ENCODE measurements at places on chromosomes 1 and 21.

GRCh38 chr1:174766727-174767126, 233.0 kb upstream of the CACYBP start:
- DNase-seq: no peak

DNA sequence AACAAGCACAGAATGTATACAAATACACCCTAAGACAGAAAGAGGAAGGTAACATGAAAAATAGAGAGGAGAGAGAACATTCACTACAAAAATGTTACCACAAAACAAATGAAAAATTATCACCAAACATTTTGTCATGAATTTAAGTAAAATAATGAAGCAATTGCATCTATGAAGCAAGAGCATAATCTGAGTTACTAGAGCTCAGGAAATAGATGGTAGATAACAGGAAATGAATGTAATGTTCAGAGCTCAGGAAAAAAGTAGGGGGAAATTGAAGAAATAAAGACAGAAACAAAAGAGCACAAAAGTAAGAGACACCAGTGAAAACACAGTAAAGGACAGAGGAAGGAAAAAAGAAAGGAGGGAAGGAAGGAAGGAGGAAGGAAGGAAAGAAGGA, 19.4 kb downstream of the SEC16B start:
- DNase-seq: no peak

DNA sequence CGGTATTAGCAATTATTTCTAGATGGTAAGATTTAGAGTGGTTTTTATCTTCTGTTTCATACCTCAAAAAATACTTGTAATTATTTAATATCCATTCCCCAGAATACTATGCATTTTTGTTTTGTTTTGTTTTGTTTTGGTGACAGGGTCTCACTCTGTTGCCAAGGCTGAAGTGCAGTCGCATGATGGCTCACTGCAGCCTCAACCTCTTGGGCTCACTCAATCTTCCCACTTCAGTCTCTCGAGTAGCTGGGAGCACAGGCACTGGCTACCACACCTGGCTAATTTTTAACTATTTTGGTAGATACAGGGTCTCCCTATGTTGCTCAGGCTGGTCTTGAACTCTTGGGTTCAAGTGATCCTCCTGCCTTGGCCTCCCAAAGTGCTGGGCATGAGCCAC, 252.7 kb downstream of the AKT3 start:
- no peak for DNase-seq

DNA sequence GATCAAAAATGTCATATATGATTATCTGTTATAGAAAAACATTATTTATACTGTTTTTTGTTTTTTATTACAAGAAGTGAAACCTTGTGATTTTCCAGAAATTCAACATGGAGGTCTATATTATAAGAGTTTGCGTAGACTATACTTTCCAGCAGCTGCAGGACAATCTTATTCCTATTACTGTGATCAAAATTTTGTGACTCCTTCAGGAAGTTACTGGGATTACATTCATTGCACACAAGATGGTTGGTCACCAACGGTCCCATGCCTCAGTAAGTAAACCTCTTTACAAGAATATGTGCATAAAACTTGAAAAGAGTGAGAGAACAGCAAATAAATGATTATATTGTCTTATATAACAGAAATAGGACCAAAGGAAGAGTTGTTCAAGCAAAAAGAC, 14.5 kb downstream of the CFHR4 start:
- no peak for DNase-seq

DNA sequence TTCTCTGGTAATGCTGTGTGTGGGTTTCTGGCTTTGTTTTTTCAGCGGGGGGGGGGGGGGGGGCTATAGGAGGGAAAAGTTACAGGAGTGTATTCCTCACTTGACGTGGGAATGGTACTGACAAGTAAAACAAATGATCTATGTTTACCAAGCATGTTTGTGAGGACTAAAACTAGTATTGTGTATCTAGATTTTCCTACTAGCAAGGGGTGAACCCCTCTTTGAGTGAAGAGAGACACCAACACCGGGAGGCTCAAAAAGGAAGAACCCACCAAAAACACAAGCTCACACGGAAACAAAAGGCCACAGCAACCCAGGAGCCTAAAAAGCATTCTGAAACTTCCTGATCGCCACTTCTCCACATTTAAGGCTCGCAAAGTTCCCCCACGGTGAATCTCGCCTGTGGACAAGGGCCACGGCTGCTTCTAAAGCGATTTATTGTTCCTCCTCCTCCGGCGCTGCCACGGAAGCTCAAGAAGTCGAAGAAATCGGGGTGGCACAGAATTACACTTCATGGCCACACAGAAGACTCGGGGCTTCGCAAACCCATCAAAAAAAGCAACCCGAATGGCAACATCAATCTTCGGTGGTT, 703 bp downstream of the PUM1 start:
- DNase-seq: no peak

- no peak for DNase-seq
Measured at GRCh38 chr1:9351654-9352271, 59.1 kb downstream of the SPSB1 start.

DNA sequence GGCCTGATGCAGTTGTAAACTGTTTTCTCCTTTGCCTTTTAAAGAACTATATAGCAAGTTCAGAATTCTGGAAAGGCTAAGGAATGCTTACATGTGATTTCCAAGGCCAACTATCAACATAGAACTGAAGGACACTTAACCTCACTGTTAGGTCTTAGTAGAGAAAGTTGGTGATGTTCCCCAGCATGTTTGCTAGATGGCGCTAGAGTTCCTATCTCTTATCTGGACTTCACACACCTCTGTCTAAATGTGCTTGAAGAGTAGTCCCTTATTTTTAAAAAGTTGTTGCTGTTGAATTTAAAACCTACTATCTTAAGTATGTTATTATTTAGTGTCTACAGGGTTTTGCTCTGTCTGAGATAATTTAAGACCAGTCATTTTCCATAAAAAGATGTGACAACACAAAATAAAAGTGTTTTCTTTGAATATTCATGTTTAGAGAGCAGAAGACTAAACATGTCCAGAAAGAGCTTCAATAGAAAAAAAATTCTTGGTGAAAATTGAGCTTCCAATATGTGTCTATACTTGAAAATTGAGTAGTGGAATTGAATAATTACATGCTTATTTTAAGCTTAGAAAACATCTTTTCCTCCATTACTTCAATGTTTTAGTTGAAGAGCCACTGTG, 237.3 kb downstream of the S1PR1 start:
- DNase-seq: no peak

DNA sequence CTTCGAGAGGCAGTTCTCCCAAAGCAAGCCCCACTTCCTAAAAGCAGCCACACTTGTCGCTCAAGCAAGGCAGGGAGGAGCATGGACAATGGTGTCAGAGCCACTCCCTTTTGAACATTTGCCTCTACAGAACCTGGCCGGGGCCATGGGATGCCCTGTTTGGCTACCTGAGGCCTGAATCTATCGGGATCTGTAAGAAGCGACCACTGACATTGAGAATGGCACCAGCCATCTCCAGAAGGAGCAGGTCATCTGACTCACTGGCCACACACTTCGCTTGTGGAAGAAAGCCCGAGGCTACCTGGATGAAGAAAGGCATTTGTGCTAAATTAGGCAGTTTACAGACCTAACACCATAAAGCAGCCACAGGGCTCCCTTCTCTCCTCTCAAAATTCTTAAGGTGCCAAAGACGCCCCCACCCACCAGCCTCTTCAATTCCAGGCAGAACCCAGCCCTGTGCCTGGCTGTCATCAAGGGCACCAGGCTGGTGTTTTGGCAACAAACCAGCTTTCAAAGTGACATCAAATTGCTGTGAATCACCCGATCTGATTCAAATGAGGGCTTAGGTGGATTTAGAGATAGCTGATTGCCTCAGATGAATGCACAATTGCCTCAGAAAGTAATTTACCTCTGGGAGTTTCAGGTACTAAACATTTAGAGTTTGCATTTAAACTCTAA, 104.8 kb downstream of the ETS2 start:
- DNase-seq: no peak

- DNase-seq: no peak
Measured at GRCh38 chr1:19078536-19078935, 122.1 kb upstream of the IFFO2 start.

GRCh38 chr1:215819114-215819513, 252.0 kb downstream of the KCTD3 start:
- no peak for DNase-seq

DNA sequence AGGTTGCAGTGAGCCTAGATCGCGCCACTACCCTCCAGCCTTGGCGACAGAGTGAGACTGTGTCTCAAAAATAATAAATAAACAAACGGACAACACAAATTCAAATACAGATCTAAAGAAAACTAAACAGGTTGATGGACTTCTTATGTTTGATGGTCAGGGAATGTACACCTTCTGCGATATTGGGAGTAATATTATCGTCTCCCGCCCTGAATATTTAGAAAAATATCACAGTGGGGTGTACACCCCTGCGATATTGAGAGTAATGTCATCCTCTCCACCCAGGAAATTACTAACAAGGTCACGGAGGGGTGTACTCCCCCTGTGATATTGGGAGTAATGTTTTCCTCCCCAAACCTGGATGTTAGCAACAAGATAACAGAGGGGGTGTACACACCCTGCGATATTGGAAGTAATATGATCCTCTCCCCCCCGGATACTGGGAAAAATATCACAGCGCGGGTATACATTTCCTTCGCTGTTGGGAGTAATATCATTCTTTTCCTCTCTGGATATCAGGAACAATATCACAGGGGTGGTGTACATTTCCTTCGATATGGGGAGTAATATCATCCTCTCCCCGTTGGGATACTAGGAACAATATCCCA, 1.4 kb upstream of the CFAP298 start:
- DNase-seq: no peak

GRCh38 chr1:203162403-203162802, 13.2 kb downstream of the MYBPH start:
- no peak for DNase-seq

GRCh38 chr1:24742090-24742938, 2.9 kb upstream of the CLIC4 start:
- no peak for DNase-seq

GRCh38 chr1:219419065-219419464, 193.8 kb downstream of the ZC3H11B start:
- DNase-seq: no peak

- no peak for DNase-seq
Measured at GRCh38 chr1:233654658-233655280, 40.9 kb downstream of the KCNK1 start.

DNA sequence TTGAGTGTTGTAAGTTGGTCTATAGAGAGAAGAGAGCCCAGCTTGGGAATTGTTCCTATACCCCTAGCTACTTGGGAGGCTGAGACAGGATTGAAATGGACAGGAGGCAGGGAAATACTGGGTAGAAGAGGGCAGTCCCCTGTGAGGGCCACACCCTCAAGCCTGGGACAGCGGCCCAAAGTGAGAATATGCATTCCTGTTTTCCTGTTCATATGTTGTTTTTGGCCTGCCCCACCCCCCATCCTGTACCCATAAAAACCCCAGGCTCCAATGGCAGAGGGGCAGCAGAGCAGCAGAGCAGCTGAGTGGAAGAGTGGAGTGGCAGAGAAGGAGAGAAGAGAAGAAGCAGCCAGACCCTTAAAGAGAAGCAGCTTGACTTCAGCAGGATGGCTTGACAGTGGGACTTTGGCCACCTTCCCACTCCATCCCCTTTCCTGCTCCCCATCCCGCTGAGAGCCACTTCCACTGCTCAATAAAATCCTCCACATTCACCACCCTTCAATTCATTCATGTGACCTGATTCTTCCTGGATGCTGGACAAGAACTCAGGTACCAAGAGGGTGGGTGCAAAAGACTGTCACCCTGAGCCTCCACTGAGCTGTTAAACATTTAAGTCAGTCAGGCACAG, 70.6 kb upstream of the PUM1 start:
- DNase-seq: no peak

DNA sequence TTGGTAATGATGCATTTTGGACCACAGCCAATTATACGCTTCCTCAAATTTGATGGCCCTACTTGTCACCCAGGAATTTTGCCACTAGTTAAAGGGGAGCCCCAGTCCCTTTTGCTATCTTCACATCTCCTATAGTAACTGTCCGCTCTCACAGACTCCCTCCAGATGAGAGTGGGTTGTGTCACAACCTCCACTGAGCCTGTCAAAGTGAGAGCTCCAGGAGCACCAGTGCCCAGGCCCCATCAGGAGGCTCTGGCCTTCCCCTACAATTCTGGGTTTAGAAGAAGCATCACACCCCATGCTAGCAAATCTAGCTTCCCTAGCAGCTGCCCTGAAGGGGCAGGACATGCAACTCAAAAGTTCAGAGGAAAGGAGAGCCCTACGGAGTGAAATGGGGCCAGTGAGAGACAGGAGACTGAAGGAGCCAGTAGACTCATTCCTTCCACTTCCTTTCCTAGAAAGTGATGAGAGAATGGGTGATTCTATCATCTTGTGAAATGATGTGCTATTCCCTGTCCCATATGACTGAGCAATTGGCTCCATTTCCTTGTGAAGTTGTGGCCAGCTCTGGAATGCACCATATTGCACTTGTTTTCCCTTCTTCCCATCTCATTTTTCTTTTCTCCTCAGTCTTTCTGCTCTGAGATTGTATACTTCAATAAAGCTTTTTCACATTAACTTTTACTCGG, 541.3 kb downstream of the DPYD start:
- no peak for DNase-seq

DNA sequence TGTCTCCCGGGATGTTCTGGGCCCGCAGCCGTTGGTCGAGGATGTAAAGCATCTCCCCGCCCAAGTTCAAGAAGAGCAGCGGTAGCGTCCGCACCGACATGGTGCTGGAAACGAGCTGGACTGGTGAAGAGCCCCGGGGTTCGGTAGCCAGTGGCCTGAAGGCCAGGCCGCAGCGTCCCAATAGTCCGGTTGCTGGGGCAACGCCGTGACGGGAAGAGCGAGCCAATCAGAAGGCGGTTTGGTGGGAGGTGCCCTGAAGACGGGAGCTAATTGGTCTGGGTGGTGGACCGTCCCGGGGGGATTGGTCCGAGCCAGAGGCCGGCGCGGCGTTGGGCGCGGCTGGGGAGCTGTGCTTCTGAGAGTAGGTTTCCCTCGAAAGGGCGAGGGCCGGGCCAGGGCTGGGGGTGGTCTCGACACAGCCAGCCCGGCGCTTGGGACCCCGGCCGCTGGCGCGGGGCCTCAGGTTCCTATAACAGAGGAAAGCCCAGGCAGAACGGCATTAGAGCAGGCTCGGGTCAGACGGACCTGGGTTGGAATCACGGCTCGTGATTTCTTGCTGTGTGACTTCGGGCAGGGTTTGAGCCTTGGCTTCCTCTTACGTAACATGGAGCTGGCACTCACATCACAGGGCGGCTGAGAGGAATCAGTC, at the start of gene OSCP1:
TSS of gene OSCP1 (minus strand) at position 182 of the 649 bp plus-strand sequence. CDS start at position 100, 82 bp downstream.
- DNase-seq: peak; percentile 90

DNA sequence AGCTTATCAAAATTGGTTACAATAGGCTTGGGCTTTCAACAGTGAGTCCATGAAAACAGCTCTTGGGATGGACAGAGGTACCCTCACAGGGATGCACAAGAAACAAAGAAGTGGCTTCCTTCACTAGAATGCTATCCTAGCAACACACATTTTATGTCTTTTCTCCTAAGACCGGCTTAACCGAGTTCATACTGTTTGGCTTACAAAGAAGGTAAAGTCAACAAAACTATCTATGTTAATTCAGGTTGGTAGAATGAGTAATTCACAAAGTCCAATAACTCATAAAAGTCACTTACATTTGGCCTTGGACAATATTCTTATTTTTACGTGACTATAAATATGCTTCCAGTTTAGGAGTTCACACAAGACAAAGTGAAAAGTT, 9.0 kb downstream of the ERG start:
- DNase-seq: no peak

All from amniotic stem cell (primary cell).